ENCODE measurements at places on chromosomes 2 and 18. TPM values are rescaled to one million over a fixed set of nuclear protein-coding genes. Genes with fewer than 3 reads are reported as not detected.

- H3K36me3 ChIP-seq, result no peaks in the 10 kb centered on the region
- no peaks in the 10 kb centered on the region for H3K27me3 ChIP-seq
- H3K4me3 ChIP-seq, result no peak overlapping the region
Observed at GRCh38 chr2:102932501-102932900, 170.7 kb downstream of the TMEM182 start.

DNA sequence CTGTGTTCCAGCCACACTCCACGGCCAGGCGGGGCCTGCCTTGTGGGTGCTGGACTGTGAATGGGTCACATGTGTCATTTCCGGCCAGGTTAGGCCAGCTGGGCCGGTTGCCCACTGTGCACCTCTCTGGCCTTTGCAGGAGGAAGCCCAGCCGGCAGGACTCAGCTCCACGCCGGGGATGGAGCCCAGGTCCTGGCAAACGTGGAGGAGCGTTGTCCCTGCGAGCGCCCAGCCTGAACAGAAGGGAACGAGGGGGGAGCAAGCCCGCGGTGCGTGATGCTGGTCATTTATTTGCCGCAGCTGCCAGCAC is 152.9 kb downstream of the PXDN start:
- DNase-seq, result no peak
- no peak overlapping the region for H3K4me3 ChIP-seq
- no peaks in the 10 kb centered on the region for H3K27me3 ChIP-seq
- H3K27ac ChIP-seq, result no peak overlapping the region
- H3K36me3 ChIP-seq, result no peaks in the 10 kb centered on the region

GRCh38 chr2:71995067-71995665 is 152.5 kb downstream of the CYP26B1 start:
- no peaks in the 10 kb centered on the region for H3K4me1 ChIP-seq
- H3K36me3 ChIP-seq, result no peaks in the 10 kb centered on the region
- no peak for DNase-seq
- H3K27ac ChIP-seq, result no peak overlapping the region
- H3K27me3 ChIP-seq, result no peaks in the 10 kb centered on the region

DNA sequence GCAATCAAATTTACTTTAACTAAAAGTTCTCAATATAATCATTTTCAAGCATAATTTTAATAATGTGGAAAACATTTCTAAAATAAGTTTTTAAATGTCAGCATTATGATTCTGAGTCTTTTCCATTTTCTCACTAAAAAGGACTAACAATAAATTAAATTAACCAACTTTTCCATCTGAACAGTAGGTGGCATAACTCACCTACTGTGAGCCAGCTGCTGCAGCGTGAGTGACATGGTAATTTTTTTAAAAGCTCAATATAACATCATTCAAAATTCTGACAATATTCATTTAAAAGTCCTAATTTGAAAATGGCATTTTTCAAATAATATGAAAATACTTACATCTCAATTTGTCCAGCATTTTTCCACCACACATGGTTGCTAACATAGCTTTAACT is 66.5 kb downstream of the DTNB start:
- DNase-seq, result no peak
- no peaks in the 10 kb centered on the region for H3K36me3 ChIP-seq
- H3K27ac ChIP-seq, result no peak overlapping the region
- no peak overlapping the region for H3K4me3 ChIP-seq

The DPYSL5 gene
- not detected for total RNA-seq

The TRPM8 gene
- 71.3 TPM for total RNA-seq

The STAM2 gene
- total RNA-seq, result 39.3 TPM

The LRRC30 gene
- not detected for total RNA-seq

The SETBP1 gene
- total RNA-seq, result 28.4 TPM

The CASP10 gene
- 1.7 TPM for total RNA-seq

All from prostate gland (tissue), 2 donors.